H9 (cell line): ENCODE measurements at places on chromosomes 11 and 22. TPM values are rescaled to one million over a fixed set of nuclear protein-coding genes. Genes with fewer than 3 reads are reported as not detected.
A peak's percentile ranks its signal among the peaks of the same experiment; 100 is the strongest.

DNA sequence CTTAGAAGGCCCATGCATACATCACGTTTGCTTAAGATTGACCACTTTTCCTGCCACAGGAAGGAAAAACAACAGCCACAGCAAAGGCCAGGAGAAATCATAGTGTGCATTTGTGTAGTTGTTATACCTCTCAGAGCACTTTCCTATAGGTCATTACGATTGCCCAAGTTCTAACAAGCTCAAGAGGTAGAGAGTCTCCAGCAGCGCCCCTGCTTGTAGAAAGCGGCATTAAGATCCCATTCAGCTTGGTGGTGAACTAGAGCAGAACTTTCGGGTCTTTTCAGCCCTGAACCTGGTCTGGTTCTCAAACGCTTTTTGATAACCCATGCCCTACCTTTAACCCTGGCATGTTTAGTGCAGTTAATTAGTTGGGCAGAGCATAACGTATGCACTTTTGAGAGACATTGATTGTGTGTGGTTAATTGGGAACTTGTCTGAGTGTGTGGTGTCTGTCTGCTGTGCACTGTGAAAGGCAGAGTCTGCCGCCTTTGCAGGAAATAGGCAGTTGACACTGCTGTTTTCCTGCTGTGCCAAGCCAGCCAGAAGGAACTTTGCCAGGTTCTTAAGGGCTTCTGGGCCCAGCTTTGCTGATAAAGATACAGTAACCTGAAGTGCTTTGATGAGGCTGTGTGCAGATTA is 109.9 kb upstream of the CLMP start:
- no peak overlapping the region for H3K27ac ChIP-seq
- no peaks in the 10 kb centered on the region for H3K36me3 ChIP-seq
- no peak overlapping the region for H3K4me3 ChIP-seq
- DNase-seq: no peak

- H3K27me3 ChIP-seq: no peaks in the 10 kb centered on the region
- H3K27ac ChIP-seq: no peak overlapping the region
- H3K4me3 ChIP-seq: no peak overlapping the region
- no peak for DNase-seq
These were observed 10.4 kb upstream of the CDC42BPG start for GRCh38 chr11:64854534-64855502.

- no peaks in the 10 kb centered on the region; the same call in 2 of the 3 replicates for H3K36me3 ChIP-seq
- peak overlapping the region; percentile 95 for H3K4me3 ChIP-seq
- no peak overlapping the region for H3K27ac ChIP-seq
- no peaks in the 10 kb centered on the region for H3K4me1 ChIP-seq
- DNase-seq: no peak
These were observed 1.0 kb downstream of the RIC3 start for GRCh38 chr11:8167796-8168195.

GRCh38 chr11:44505581-44506054 is 59.8 kb upstream of the CD82 start:
- H3K36me3 ChIP-seq: no peaks in the 10 kb centered on the region
- no peak for DNase-seq
- H3K27ac ChIP-seq: no peak overlapping the region

DNA sequence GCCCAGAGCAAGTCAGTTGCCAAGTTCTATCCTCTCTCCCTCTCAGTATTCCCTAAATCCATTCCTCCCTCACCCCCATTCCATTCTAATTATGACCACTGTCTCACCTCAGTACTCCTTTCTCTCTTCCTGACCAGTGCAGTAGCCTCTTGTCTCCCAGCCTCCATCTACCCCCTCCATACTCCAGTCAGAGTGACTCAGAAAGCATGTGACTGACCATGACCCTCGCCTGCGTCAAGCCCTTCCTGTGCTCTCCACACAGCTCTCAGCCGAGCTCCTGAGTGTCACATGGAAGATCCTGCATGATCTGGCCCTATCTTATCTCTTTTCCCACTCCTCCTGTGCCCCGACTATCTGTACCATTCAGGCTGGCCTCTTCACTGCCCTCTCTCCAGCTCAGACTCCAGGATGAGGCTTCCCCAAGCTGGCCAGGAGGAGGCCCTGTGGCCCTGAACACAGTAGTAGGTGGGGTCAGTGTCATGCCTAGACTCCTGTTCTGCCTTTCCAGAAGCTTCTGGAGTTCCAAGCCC is 42.6 kb downstream of the NEU3 start:
- peak overlapping the region; percentile 13; the same call in 1 of the 3 replicates for H3K4me3 ChIP-seq
- no peaks in the 10 kb centered on the region for H3K4me1 ChIP-seq
- H3K27me3 ChIP-seq: no peaks in the 10 kb centered on the region
- no peaks in the 10 kb centered on the region for H3K36me3 ChIP-seq
- H3K27ac ChIP-seq: no peak overlapping the region

DNA sequence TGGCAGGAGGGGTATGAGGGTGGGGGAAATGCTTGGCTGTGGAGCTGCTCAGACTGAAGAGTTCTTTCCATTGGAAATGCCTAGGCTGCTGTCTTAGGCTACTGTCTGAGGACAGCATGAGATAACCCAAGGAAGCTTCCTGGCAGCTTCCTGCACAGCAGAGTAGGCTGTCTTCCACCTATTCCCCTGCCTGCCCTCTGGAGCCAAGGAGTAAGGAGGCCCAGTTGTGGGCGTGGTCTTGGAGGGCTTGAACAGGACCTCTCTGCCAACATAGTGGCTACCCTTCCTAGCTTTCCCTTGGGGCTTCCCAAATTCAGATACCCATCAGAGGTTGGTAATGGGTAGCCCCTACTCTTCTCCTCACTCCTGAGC is 25.9 kb downstream of the PHLDB1 start:
- H3K4me1 ChIP-seq: peaks cover 12% of the 10 kb centered on the region; the same call in 1 of the 2 replicates
- no peak for DNase-seq
- H3K27ac ChIP-seq: no peak overlapping the region
- no peaks in the 10 kb centered on the region for H3K27me3 ChIP-seq

DNA sequence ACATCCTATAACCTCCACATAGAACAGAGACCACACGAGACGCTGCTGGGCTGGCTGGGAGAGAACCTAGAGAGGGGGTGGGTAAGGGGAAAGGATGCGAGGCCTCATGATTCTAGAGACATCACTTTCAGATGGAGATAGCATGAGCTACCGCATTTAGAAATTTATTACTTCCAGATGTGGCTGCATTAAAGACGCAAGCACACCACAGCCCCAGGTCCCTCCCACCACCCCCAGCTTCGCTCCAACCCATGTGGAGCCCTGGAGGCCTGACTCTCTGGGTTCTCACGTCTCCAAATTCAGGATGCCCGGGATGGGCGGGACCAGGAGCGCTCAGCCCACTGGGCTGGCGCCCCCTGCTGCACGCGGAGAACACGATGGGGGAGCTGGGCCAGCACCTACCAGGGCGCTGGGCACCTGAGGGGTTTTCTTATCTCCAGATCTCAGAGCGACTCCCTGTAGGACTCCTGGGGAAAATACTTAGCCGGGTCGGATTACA is 13.6 kb downstream of the MRPL21 start:
- peaks cover 28% of the 10 kb centered on the region for H3K36me3 ChIP-seq
- H3K27ac ChIP-seq: no peak overlapping the region

- H3K27ac ChIP-seq: no peak overlapping the region
- no peak overlapping the region for H3K4me3 ChIP-seq
- DNase-seq: no peak
- H3K36me3 ChIP-seq: peaks cover 4% of the 10 kb centered on the region
- H3K4me1 ChIP-seq: peaks cover 5% of the 10 kb centered on the region; the same call in 1 of the 2 replicates
- no peaks in the 10 kb centered on the region for H3K27me3 ChIP-seq
These were observed 61.1 kb upstream of the SLC35C1 start for GRCh38 chr11:45743556-45744468.

- H3K27me3 ChIP-seq: no peaks in the 10 kb centered on the region
- H3K27ac ChIP-seq: no peak overlapping the region
- DNase-seq: no peak
- no peaks in the 10 kb centered on the region for H3K4me1 ChIP-seq
- H3K4me3 ChIP-seq: no peak overlapping the region; the same call in 2 of the 3 replicates
- no peaks in the 10 kb centered on the region for H3K36me3 ChIP-seq
These were observed 10.2 kb downstream of the PACS1 start for GRCh38 chr11:66080055-66080817.

DNA sequence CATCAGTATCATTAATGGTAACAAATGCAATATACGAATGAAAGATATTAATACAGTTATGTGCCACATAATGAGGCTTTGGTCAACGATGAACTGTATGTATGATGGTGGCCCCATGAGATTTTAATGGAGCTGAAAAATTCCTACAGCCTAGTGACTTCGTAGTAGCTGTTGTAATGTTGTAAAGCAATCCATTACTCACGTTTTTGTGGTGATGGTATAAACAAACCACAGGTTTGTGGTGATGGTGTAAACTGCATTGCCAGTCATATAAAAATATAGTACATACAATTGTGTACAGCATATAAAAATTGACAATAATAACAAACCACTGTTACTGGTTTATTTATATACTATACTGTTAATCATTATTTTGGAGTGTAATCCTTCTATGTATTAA is 27.4 kb upstream of the GRIA4 start:
- no peaks in the 10 kb centered on the region for H3K36me3 ChIP-seq
- H3K27ac ChIP-seq: no peak overlapping the region
- H3K4me3 ChIP-seq: no peak overlapping the region
- DNase-seq: no peak
- H3K4me1 ChIP-seq: no peaks in the 10 kb centered on the region

GRCh38 chr11:104041792-104042191 is 5.4 kb downstream of the DDI1 start:
- no peak overlapping the region for H3K4me3 ChIP-seq
- DNase-seq: no peak
- no peaks in the 10 kb centered on the region for H3K36me3 ChIP-seq
- H3K4me1 ChIP-seq: no peaks in the 10 kb centered on the region; the same call in 1 of the 2 replicates
- no peaks in the 10 kb centered on the region for H3K27me3 ChIP-seq
- H3K27ac ChIP-seq: no peak overlapping the region

DNA sequence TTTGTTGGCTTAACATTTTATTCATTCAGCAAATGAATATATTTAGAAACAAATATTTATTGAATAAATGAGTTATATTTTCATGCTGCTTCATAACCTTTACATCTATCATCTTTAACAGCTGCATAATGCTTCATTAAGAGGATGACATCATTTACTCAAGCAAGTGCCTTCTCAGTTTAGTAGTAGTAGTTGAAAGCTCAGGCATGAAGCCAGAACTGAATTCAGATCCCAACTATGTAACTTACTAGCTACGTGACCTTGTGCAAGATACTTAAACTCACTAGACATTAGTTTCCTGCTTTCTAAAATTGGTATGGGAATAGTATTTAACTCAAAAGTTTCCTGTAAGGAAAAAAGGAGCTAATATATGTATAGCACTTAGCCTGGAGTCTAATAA is 90.3 kb downstream of the TMPRSS5 start:
- H3K36me3 ChIP-seq: no peaks in the 10 kb centered on the region; the same call in 1 of the 2 replicates
- no peak overlapping the region for H3K4me3 ChIP-seq
- DNase-seq: no peak
- H3K27ac ChIP-seq: no peak overlapping the region
- H3K4me1 ChIP-seq: no peaks in the 10 kb centered on the region

The CRYBA4 gene
- total RNA-seq: 0.37 and 0.52 TPM in 2 replicates

The TTC12 gene
- 8.3 and 9.5 TPM in 2 replicates for total RNA-seq

DNA sequence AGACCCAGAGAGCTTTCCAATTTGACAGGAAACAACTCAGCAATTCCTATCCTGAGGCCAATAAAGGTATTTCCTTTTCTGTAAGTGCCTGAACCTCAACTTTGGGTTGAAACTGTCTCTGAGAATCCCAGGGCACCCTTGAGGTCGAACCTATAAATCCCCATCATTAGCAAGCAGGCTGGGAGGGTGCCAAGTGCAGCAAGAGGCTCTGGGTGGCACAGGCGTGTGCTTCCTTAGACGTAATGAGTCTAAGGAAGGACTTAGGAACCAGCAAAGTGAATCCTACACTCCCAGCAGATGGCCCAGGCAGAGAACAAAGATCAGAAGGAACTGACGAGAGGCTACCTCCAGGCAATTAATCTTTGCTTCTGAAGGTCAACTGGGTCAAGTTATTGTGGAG is 234.3 kb upstream of the NARS2 start:
- H3K36me3 ChIP-seq: no peaks in the 10 kb centered on the region
- H3K27me3 ChIP-seq: no peaks in the 10 kb centered on the region
- no peak overlapping the region for H3K4me3 ChIP-seq

The ATF4 gene
- 455 TPM in 2 replicates for total RNA-seq

The RHOD gene
- 14.8 and 15.7 TPM in 2 replicates for total RNA-seq

GRCh38 chr22:42613872-42614301 is 796 bp downstream of the POLDIP3 start:
- peaks cover 5% of the 10 kb centered on the region; the same call in 1 of the 2 replicates for H3K4me1 ChIP-seq
- H3K27me3 ChIP-seq: no peaks in the 10 kb centered on the region
- DNase-seq: no peak
- H3K4me3 ChIP-seq: peak overlapping the region; percentile 94

GRCh38 chr11:70399681-70400112 is 1.4 kb downstream of the CTTN start:
- DNase-seq: peak; percentile 58
- no peak overlapping the region for H3K27ac ChIP-seq
- peak overlapping the region; percentile 92 for H3K4me3 ChIP-seq
- H3K4me1 ChIP-seq: no peaks in the 10 kb centered on the region
- H3K27me3 ChIP-seq: no peaks in the 10 kb centered on the region

GRCh38 chr11:10066441-10066840 is 227.6 kb downstream of the SBF2 start:
- peaks cover 26% of the 10 kb centered on the region for H3K36me3 ChIP-seq
- no peaks in the 10 kb centered on the region; the same call in none of the 2 replicates for H3K4me1 ChIP-seq
- H3K4me3 ChIP-seq: no peak overlapping the region
- no peaks in the 10 kb centered on the region for H3K27me3 ChIP-seq

- peaks cover 4% of the 10 kb centered on the region for H3K4me1 ChIP-seq
- H3K4me3 ChIP-seq: no peak overlapping the region
- DNase-seq: no peak
- H3K27ac ChIP-seq: no peak overlapping the region
- H3K36me3 ChIP-seq: peaks cover 25% of the 10 kb centered on the region
- H3K27me3 ChIP-seq: no peaks in the 10 kb centered on the region
These were observed 8.6 kb downstream of the CCDC34 start for GRCh38 chr11:27354359-27354965.

DNA sequence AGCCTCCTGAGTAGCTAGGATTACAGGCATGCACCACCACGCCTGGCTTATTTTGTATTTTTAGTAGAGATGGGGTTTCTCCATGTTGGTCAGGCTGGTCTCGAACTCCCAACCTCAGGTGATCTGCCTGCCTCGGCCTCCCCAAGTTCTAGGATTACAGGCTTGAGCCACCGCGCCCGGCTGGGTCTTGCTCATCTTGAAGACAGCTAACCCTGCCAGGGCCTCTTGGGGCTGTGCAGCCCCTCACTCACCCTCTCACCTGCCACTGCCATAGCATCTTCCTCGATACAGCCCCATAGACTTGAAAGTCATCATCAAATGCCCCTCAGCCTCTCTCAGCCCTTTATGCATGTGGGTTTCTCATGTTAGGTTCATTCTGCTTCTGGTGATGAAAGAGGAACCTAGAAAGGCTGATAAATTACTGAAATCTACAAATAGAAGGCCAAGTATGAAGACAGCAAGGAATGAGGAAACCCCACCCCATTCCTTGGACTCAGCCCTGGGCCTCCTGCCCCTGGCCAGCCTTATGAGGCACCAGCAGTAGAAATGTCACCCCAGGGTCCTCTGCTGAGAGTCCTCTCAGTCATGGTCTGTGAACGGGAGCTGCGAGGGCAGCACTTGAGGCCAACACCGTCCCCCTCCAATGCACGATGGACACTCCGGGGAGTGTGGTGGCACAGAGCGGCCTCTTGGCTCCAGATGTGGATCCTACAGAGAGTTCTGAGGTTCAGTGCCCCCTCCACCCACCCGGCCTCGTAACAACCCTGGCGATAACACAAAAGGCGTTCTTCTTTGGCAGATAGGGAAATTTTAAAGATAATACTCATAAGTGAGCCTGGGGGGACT is 24.8 kb downstream of the SCGB1A1 start:
- no peak for DNase-seq
- no peaks in the 10 kb centered on the region for H3K36me3 ChIP-seq
- no peaks in the 10 kb centered on the region for H3K27me3 ChIP-seq
- H3K27ac ChIP-seq: no peak overlapping the region
- H3K4me3 ChIP-seq: no peak overlapping the region

The MS4A6E gene
- total RNA-seq: not detected in 2 replicates
